ENCODE measurements at places on chromosomes 5 and 9.

DNA sequence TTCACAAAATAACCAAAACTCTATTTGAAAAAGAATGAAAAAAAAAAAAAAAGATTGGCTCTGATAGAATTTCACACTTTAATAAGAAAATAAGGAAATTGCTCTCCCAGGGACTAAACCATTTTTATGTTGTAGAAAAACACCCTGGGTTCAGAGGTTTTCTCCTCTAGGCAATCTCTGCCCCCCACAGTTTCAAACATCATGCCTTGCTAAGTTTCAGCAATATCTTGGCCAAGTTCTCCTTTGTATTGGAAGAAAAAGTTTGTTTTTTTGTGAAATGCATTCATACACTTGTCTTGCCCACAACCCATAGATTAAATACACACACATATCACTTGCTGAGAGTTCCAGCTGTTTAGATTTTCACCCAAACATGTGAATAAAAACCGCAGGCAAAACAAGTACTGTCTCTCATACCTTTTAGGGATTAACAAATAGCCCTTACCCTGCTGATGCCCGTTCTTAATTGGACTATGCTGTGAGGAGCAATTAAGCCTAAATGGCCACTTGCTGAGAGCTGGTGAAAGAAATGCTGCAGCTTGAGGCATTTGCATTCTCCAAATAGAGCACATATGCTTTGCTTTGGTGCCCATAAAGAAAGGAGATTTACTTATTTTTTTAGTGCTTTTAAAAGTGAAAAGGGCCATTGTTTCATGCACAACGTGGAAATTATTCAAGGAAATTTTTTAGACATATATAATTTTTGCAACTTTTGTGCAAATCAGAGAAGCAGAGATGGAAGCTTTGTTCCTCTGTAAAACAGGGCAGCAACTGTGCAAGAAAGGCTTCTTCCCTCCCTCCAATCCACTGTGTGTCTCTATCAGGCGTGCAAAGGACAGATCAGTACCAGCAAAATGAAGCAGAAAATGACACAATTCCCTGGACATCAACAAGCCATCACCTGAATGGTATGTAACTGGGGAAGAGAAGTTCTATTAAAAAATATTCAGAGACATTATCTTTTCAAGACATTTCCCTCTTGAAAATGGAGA is 262.4 kb upstream of the KIF2A start:
- DNase-seq: no peak

GRCh38 chr5:78586251-78586650 is 62.3 kb downstream of the LHFPL2 start:
- peak; percentile 28 for DNase-seq

DNA sequence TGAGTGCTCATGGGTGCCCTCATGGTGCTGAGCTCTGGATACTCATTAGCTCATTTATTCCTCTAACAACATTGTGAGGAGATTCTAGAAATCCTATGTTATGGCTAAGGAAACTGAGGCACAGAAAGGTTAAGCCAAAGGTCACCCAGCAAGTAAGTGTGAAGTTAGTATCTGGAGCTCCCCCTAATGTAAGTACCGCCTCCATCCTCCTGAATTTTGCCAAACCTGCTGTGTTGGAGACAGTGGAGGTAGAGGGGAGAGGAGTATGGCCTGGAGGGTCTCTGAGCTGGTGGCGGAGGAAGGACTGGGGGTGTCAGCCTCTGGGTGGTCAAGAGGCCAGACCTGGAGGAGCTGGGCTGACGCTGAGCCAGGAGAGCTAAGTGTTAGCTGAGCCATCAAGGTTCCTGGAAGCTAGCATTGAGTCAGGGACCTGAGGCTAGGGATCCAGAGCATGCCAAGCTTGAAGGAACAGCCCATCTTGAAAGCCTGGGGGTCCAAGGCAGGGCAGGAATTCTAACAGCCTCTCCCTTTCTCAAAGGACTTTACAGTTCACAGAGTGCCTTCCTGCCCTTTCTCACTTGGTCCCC is 114.8 kb downstream of the RGS3 start:
- DNase-seq: no peak

DNA sequence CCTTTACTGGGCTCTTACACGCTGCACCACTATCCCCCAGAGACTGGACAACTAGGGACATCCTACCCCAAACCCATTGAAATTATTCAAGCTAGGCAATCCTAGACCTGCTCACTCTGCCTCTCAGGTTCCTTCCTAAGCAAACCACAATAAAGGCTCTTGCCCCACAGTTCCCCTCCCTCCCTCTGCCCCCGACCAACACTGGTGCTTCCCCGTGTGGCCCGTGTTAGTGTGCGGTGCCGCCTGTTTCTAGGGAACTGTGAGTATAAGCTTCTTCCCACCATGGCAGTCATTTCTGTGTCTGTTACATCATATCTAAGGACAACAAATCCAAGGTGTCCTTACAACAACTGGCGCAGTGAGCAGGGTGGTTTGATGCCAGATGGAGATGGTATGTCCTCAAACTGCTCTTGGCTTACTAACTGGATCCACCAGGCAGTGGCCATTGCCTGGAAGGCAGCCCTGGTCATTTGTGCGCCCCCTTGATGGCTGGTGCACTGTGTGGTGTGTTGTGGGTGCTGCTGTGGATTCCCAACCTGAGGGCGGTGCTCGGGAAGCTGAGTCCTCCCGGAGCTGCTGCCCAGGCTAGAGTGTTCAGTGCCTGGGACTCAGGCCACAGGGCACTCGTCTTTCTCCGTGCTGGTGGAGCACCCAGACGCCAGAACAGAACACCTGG is 8.4 kb upstream of the MXD3 start:
- DNase-seq: no peak

DNA sequence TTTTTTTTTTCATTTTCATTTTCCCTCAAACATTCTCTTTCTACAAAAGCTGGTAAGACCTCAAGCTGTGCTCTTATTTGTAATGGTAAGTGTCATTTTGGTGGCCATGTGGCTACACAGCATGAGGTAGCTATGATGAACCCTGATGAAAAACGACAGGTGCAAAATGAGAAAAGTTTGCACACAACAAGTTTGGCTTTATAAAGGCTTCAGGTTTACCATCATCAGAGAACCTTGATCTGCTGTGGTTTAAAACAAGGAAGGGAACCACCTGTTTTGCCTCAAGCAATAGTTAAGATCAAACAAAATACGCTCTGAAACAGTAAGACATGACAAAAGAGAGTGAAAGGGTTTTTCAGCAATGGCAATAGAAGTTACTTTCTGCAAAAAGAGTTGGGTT is 1124.6 kb upstream of the ACO1 start:
- no peak for DNase-seq

DNA sequence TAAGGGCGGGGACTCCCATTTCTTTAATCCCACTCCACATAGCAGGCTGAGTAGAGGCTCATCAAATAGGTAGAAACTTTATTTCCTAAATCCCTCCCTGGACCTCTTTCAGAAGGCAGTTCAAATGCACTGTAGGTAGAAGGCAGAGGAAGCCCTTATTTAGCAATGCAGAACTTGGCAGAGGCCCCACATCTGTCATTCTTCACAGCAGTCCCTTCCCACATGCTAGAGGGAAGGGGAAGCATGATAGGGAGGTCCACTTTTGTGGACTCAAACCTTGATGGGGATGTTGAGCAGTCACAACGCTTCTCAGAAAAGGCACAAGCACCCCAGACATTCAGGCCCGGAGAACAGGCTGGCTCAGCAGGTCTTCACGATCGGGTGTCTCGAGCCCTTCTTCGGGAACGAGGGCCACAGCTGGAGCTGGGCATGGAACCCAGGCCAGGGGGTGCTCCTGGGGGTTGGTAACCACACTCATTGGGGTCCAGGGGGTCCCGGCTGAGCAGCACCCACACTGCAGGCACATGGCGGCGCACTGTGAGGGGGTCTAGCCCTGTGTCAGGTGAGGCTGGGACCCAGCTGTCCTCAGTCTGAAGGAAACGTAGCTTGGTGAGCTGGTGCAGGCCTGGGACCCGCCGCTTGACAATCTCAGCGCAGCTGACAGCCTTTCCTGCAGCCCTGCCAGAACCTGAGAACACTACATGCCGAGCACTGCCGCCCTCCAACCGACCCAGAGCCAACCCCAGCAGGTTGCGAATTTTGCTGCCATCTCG is 1.3 kb downstream of the RPP25L start:
- DNase-seq: no peak

DNA sequence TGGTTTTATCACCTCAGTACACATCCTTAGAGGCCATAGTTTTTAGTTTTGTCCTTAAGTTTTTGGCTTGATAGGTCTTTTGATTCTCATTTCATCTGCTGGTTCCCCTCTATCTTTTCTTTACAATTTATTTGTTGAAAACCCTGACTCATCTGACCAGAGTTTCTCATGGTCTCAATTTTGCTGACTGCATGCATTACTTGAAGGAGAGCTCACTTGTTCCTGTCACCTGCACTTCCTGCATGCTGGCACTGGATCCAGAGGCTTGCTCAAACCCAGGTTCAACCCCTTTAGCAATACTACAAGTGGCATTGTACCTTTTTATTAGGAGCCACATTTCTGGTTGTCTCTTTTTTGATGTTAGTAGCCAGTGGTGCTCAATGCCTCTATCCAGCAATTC is 26.7 kb downstream of the FBXO10 start:
- DNase-seq: no peak

GRCh38 chr9:135997090-135998015 is 36.2 kb upstream of the UBAC1 start:
- no peak for DNase-seq

GRCh38 chr5:27568811-27569210 is 530.4 kb upstream of the CDH9 start:
- DNase-seq: no peak

GRCh38 chr5:174337276-174338184 is 292.0 kb downstream of the NSG2 start:
- no peak for DNase-seq

DNA sequence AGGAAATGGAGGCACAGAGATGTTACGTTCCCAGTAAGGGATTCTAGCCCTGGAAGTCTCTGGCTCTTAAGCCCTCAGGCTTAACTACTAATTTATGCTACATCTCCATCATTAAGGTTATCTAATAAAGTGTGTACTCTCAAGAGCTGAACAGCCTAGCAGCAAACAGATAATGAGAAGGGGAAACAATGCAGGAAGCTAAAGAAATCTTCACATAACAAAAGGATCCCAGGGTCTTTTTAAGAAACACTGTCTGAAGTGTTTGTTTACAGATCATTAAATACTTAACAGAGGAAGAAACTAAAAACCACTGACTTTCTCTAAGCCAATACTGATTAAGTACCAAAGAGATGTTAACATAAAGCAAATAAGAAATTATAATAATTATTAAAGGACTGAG is 129.0 kb downstream of the PAPPA start:
- no peak for DNase-seq

- no peak for DNase-seq
These were observed 64.7 kb downstream of the CSF2 start for GRCh38 chr5:132138260-132138659.

DNA sequence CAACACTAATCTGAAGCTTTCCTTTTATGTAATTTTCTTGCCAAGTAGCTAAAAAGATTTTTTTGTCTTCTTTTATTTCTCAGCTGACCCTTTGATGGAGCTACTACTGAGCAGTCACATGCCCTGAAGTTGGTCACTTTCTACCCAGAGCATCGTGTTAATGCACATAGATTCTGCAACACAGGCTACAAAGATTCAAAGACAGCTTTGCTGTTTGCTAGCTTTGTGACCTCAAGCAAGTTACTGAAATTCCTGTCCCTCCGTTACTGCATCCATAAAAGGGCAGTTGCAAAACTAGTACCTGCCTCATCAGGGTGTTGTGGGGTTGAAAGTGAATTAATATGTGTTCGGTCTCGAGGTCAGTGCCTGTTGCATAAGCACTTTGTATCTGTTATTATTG is 179.9 kb downstream of the GAS1 start:
- no peak for DNase-seq

DNA sequence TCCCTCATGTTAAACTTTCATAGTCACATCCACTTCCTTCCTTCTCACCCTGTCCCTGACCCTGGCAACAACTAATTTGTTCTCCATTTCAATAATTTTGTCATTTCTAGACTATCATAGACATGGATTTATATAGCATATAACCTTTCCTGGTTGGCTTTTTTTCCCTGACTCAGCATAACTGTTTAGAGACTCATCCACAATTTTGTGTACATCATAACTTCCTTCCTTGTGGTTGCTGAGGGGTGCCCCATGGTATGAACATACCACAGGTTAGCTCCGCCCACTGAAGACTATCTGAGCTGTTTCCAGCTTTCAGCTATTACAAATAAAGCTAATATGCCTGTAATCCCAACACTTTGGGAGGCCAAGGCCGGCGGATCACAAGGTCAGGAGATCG is 137.3 kb downstream of the PHF2 start:
- DNase-seq: no peak

All from CD4-positive, alpha-beta T cell treated with Interleukin-1 beta for 1 hour (primary cell).